Small intestine (tissue), 16 donors: ENCODE measurements at places on chromosomes 4 and X.

GRCh38 chrX:118189628-118190027 is 73.0 kb upstream of the KLHL13 start:
- H3K36me3 ChIP-seq, result no peaks in the 10 kb centered on the region
- no peak overlapping the region for H3K27ac ChIP-seq
- no peak overlapping the region for H3K4me3 ChIP-seq

DNA sequence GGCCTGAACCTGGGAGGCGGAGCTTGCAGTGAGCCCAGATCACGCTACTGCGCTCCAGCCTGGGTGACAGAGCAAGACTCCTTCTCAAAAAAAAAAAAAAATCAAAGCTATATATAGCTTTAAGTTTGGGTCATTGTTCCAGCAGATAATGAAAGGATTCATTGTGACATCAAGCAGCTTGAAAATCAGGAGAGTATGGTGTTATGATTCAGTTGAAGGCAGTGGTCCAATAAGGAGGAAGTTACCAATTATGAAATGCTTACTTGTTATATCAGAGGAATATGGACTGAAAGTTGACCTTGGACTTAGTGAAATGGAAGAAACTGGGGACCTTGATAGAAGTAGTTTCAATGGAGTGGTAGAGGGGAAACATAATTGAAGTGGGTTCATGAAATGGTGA is 140.4 kb upstream of the MAD2L1 start:
- H3K36me3 ChIP-seq, result no peaks in the 10 kb centered on the region
- no peak overlapping the region for H3K27ac ChIP-seq
- H3K27me3 ChIP-seq, result no peaks in the 10 kb centered on the region

DNA sequence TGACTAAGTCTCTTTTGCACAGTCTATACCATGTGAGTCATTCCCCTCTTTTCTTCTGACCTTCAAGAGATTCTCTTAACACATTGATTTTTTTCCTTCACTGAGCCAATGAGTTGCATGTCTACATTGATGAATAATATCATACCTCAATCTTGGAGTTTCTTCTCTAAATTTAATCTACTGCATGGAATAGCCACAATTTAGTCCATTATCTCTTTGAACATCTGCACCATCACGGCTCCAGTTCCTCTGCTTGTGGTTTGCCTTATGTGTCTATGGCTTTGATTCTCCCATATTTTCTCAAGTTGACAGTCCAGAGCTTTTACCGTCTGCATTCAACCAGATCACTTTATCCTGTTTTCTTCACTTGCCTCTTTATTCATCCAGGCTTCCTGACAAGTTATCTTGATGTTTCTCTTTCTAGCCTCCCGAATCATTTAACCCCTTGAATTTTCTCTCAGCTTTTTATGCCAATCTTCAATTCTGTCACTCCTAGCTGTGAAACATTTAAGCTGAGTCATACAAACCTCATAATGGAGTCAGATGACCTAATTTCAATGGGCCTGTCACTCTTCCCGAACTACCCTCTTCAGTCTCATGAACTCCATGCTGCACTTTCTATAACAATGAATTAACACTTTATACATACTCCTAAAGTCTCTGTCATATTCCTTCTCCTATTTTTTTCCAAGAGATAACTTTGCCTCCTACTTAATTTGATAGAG is 222.3 kb downstream of the CPE start:
- no peaks in the 10 kb centered on the region for H3K4me1 ChIP-seq
- no peak overlapping the region for H3K4me3 ChIP-seq
- DNase-seq, result no peak

- H3K4me3 ChIP-seq, result no peak overlapping the region
- H3K27ac ChIP-seq, result no peak overlapping the region
- H3K4me1 ChIP-seq, result peaks cover 4% of the 10 kb centered on the region
- H3K36me3 ChIP-seq, result no peaks in the 10 kb centered on the region
These were observed 769 bp upstream of the CPZ start for GRCh38 chr4:8591626-8592365.

- H3K27ac ChIP-seq, result no peak overlapping the region
- H3K36me3 ChIP-seq, result no peaks in the 10 kb centered on the region
- no peaks in the 10 kb centered on the region for H3K4me1 ChIP-seq
- H3K27me3 ChIP-seq, result no peaks in the 10 kb centered on the region
- DNase-seq, result peak; percentile 54
- peak overlapping the region; percentile 9 for H3K4me3 ChIP-seq
These were observed 1.9 kb downstream of the GASK1B start for GRCh38 chr4:158170691-158171561.

- no peak overlapping the region for H3K27ac ChIP-seq
- no peak overlapping the region for H3K4me3 ChIP-seq
- DNase-seq, result no peak
- no peaks in the 10 kb centered on the region for H3K36me3 ChIP-seq
These were observed 53.8 kb downstream of the ACOX3 start for GRCh38 chr4:8386731-8387130.

- no peaks in the 10 kb centered on the region for H3K4me1 ChIP-seq
- H3K27ac ChIP-seq, result no peak overlapping the region
- no peak overlapping the region for H3K4me3 ChIP-seq
- DNase-seq, result no peak
- no peaks in the 10 kb centered on the region for H3K36me3 ChIP-seq
These were observed 28.2 kb downstream of the CENPU start for GRCh38 chr4:184705692-184706091.

DNA sequence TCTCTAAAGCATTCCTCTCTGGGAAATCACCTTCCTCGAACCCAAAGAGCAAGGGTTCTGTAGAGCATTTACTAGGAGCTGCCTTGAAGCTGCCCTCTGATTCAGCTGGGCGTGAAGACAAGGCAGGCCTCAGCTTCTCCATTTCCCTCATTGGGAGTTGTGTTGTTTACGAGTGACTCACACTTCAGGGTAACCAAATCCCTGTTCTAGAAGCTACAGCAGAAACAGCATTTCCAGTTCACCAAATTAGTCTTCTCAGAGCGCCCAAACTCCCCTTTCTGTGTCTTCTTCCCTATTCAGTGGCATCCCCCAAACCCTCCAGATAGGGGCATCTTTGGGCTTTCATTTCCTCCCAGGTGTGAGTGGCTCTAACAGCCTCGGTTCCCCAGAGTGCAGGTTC is 863 bp upstream of the XPNPEP2 start:
- H3K27ac ChIP-seq, result peak overlapping the region; percentile 59
- H3K27me3 ChIP-seq, result no peaks in the 10 kb centered on the region
- DNase-seq, result no peak
- H3K4me3 ChIP-seq, result no peak overlapping the region
- peaks cover 52% of the 10 kb centered on the region for H3K4me1 ChIP-seq

DNA sequence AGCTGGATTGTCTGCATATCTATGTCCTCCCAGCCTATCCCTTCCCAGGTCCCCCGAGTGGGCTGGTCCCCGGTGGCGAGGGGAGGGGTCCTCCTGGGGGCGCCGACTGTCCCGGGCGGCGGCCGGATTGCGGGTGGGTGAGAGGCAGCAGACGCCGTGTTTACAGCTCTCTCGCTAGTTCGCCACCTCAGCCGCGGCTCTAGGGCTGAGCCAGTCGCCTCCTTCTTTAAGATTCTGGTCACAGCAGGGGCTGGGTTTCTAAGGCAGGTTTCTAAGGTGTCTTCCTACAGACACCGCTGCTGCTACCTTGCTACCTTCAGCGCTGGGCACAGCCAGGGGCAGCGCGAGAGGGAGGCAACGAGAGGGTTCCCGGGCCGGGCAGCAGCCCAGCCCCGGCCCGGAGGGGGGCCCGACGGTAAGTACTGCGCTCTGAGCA is 57.2 kb downstream of the FRMPD3 start:
- no peak overlapping the region for H3K27ac ChIP-seq
- no peak overlapping the region for H3K4me3 ChIP-seq
- no peaks in the 10 kb centered on the region for H3K4me1 ChIP-seq
- DNase-seq, result no peak

GRCh38 chr4:93461541-93461940 is 367.0 kb upstream of the ATOH1 start:
- DNase-seq, result no peak
- no peaks in the 10 kb centered on the region for H3K27me3 ChIP-seq
- H3K36me3 ChIP-seq, result no peaks in the 10 kb centered on the region
- H3K4me1 ChIP-seq, result no peaks in the 10 kb centered on the region

DNA sequence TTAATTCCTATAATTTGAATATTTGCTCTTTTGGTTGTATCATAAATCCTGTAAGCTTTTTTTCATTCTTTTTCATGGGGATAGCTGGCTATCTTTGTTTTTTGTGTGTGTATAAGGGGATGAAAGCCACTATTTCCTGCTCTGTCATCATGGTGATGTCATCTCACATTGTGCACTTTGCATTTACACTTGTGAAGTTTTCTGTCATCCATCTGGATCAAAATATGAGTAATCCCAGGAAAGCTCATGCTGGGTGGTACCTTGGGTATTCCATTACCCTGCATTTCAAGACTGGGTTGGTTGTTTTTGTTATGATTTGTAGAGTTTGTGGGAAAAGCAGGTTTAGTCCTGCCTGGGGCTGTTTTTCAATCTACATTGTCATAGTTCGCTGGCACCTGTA is 367.3 kb downstream of the CHIC1 start:
- no peaks in the 10 kb centered on the region for H3K27me3 ChIP-seq
- DNase-seq, result no peak
- H3K27ac ChIP-seq, result no peak overlapping the region
- H3K4me3 ChIP-seq, result no peak overlapping the region
- H3K36me3 ChIP-seq, result no peaks in the 10 kb centered on the region
- H3K4me1 ChIP-seq, result no peaks in the 10 kb centered on the region

DNA sequence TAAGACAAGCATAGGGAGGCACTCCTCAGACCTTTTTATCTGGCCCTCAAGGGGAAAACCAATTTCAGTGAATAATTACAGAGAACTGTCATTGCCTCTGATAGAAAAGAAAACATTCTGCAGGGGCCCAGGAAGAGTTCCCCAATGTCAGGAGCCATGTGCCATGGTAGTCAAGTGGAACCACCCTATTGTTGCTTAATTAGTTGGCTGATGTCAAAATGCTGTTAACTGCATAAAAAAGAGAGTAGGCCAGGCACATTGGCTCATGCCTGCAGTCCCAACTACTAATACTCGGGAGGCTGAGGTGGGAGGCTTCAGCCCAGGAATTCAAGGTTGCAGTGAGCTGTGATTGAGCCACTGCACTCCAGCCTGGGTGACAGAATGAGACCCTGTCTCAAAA is 28.6 kb upstream of the OGT start:
- no peaks in the 10 kb centered on the region for H3K27me3 ChIP-seq
- no peak overlapping the region for H3K4me3 ChIP-seq
- H3K4me1 ChIP-seq, result no peaks in the 10 kb centered on the region
- H3K36me3 ChIP-seq, result no peaks in the 10 kb centered on the region

DNA sequence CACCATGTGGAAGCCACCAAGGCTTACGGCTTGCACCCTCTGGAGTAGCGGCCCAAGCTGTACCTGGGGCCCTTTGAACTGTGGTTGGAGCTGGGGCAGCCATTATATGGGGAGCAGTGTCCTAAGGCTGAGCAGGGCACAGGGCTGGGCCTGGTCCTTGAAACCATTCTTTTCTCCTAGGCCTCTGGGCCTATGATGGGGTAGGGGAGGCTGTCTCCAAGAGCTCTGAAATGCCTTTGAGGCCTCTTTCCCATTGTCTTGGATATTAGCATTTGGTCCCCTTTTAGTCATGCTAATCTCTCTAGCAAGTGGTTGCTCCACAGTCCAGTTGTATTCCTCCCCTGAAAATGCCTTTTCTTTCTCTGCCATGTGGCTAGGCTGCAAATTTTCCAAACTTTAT is 96.4 kb upstream of the ARX start:
- H3K27me3 ChIP-seq, result no peaks in the 10 kb centered on the region
- H3K27ac ChIP-seq, result no peak overlapping the region

GRCh38 chr4:2322227-2322626 is 60.3 kb upstream of the MXD4 start:
- no peak for DNase-seq
- H3K36me3 ChIP-seq, result peaks cover 1% of the 10 kb centered on the region
- H3K27ac ChIP-seq, result no peak overlapping the region
- H3K4me3 ChIP-seq, result no peak overlapping the region
- H3K27me3 ChIP-seq, result no peaks in the 10 kb centered on the region
- no peaks in the 10 kb centered on the region for H3K4me1 ChIP-seq

DNA sequence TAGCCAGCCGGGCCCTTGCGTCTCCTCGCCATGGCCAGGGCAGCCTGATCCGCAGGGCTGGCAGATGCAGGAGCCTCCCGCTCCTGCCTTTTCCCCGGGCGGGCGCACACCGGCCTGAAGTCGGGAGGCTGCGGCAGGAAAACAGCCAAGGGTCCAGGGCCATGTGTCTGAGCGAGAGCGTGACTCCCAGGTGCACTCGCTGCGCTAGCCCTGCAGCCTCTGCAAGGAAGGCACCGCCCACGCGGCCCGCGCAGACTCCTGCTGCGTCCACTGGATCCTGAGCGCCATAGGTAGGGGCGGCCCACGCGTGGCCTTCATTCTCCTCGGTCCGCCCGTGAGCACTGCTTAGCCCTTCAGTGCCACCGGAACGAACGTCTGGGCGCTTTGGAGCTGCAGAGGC is 379.9 kb downstream of the TRAM1L1 start:
- no peaks in the 10 kb centered on the region for H3K4me1 ChIP-seq
- DNase-seq, result no peak
- H3K27ac ChIP-seq, result no peak overlapping the region
- no peaks in the 10 kb centered on the region for H3K27me3 ChIP-seq
- no peaks in the 10 kb centered on the region for H3K36me3 ChIP-seq

GRCh38 chr4:163941221-163941905 is 446.9 kb downstream of the TMA16 start:
- H3K4me3 ChIP-seq, result no peak overlapping the region
- no peaks in the 10 kb centered on the region for H3K27me3 ChIP-seq
- no peak for DNase-seq
- H3K36me3 ChIP-seq, result no peaks in the 10 kb centered on the region
- no peak overlapping the region for H3K27ac ChIP-seq
- no peaks in the 10 kb centered on the region for H3K4me1 ChIP-seq

DNA sequence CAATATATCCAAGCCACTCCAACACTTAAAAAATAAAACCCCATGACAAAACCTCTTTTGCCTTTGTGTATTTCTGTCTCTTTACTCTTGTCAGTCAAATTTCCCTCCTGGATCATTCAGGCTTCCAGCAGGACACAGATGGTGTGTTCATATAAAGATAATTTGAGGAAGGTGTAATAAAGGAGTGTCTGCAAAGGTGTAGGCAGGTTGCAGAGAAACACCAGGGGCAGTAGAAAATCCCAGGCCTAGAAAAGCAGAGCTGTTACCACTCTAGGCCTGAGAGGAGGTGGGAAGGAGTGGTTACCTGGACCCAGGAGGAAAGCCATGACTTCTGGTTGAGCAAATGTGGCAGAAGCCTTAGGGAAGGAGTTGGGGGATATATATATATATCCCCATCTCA is 28.8 kb downstream of the CHRNA9 start:
- peaks cover 36% of the 10 kb centered on the region for H3K4me1 ChIP-seq
- no peaks in the 10 kb centered on the region for H3K36me3 ChIP-seq
- peak overlapping the region; percentile 62 for H3K27ac ChIP-seq
- H3K4me3 ChIP-seq, result no peak overlapping the region
- no peaks in the 10 kb centered on the region for H3K27me3 ChIP-seq
